ENCODE measurements at places on chromosomes 1 and 21.

DNA sequence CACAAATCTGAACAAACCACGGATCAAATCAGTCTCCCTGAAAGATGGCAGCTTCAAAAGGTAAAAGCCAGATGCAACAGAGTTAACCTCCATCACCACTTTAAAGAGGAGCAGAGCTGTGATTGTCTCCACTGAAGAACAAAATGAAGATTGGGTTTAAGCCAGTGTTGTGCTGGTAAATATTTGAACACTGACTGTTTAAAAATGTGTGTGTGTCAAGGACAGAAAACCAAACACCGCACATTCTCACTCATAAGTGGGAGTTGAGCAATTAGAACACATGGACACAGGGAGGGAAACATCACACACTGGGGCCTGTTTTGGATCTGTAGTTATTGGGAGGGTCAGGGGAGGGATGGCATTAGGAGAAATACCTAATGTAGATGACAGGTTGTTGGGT lies 83.9 kb downstream of the ST6GALNAC5 start:
- no peak for DNase-seq

GRCh38 chr1:17502326-17502778 lies 37.1 kb upstream of the ARHGEF10L start:
- peak; percentile 86 for DNase-seq

- DNase-seq: peak; percentile 96
Observed at GRCh38 chr21:36419996-36420395, 34.8 kb downstream of the CHAF1B start.

DNA sequence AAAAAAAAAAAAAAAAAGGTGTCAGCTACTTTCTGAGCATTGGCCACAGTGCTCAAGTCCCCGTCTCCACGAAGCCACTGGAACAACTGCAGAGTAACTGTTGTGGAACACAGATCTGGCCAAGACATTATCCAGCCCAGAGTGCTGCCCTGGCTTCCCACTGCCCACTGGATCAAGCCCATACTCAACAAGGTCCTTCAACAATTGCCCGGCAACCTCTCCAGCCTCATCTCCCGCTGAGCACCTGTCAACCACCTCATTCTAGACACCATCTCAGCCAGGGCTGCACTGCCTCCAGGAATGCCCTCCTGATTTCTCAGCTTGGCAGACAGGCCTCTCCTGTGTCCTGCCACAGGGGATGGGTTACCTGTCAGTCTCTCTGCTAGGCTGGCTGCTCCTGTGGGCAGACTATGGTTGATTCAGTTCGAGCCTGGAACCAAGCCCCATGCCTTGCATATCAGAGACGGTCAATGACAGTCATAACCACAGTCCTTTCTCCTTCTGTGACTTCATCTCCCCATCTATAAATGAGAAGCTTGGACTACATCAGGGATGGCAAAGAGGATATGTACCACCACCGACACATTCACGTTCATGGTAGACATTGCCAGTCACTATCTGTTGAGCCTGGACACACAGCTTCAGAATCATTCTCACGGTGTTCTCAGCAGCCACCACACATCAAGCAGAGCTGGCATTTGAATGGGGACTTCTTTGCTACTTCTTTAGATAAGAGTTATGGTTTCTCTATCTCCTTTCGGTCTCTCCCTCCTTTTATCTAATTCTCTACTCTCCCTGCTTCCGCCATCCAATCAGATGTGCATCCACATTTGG lies 76.9 kb downstream of the MRPL37 start:
- DNase-seq: no peak

DNA sequence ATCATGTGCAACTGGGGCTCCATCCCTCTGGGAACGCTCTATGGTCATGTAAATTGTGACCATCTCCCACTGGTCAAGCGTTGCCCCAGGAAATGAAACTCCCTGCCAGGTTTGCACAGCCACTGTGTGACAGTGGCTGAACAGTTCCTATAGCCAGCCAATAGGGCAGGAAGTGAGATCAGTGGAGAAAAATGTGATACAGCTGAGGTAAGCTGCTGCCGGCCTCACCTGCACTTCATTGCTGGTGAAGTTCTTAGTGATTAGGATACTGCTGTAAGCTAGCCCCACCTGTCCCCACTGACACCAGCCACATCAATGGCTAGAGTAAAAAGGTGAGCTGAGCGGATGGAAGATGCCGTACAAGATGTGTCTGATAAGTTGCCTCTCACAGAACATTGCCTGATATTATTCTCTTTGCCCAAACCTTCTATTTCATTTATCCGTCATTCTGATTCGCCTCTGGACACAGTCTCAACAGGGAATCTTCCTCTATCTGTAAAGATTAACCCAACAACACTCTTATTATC lies 38.4 kb upstream of the CDC42BPA start:
- DNase-seq: no peak

DNA sequence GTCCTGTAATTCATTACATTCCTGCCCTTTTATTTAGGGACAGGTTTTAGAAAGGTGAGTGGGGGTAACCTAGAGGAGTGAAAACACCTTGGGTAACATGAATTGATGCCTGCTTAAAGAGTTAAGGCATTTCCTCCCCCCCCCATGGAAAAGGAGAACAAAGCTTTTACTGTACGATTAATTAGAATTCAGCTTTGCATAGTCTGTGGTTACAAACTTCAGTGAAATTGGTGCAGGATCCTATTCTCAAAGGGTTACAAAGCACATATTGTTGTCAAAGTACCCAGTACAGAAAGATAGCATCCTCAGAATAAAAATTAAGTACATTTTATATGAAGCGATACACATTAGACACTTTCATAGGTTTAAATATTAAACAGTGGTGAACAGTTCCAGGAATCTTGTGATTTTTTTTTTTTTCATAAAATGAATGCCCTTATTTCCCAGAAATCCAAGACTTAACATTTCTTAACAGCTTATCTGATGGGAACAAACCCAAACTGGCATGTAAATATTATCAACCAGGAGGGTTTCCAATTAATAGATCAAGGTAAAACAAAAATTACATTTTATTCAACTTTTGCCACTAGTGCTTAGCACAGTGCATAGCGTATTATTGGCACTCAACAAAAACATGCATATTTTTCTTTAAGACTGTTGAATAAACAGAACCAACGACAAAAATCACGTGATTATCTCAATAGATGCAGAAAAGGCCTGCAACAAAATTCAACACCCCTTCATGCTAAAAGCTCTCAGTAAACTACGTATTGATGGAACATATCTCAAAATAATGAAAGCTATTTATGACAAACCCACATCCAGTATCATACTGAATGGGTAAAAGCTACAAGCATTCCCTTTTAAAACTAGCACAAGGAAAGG lies 172.7 kb downstream of the PDE4B start:
- no peak for DNase-seq

DNA sequence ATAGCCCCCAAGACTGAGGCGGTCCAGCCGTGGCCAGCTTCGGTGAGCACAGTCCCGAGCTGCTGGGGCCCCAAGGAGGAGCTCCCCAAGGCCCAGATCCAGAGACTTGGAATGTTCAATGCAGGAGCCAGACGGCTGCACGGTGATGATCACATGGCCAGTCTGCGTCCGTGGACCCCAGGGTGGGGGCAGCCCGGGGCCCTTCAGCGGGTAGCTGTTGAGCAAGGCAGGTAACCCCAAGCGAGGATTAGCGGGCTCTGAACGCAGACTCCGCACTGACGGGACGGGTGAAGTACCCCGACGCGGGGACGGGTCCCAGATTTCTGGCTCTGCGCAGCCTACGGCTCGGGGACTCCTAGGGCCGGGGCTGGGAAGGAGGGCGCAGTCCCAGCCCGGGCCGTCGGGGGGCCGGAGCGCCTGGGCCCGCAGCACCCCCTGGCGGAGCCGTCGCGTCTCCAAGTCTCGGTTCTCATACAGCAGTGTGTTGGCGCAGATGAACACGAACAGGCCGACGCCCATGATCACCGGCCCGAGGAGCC lies 2.7 kb downstream of the TMEM200B start:
- DNase-seq: peak; percentile 39

DNA sequence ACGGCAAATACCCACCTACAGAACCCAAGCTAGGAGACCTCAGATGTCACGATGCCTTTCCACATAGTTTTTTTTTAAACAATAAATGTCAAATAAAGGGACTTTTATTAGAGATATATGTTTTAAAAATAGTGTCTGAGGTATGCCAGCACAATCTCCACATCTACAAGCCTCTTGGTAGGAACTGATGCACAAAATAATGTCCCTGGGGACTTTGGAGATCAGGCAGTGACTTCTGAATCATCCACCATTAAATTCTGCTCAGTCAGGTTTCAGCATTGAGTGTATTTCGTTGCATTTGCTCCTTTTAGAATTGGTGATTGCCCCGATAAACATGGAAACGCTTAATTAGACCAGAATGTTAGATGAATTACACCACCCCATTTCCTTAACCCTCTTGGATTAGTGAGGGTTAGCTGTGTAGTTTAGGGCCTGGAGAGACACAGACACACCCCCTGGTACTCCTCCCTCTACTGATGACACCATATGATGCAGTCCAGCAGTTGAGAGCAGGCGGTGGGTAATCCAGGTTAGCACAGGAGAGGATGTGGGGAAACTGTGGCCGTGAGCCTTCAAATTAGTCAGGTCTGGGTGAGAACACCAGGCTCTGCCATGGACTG lies 33.6 kb downstream of the LGR6 start:
- no peak for DNase-seq

DNA sequence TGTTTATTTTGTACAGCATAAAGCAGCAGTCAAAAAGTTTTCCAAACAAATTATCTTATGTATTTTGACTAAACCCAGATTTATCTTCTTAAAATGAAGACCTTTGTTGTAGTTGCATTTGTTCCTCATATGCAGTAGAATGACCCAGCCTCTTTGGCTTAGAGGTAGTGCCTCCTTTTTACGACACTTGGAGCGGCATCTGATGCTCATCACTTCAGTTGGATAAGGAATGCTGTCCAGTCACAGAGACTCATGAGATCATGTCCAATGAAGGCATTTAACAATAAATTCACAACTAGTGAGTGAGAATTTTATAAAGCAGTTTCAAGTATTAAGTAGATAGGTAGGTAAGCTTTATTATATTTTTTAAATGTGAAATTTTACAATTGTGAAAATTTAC lies 35.2 kb downstream of the PTPRC start:
- DNase-seq: no peak

GRCh38 chr1:11990303-11991032 lies 10.2 kb downstream of the MFN2 start:
- DNase-seq: no peak

- no peak for DNase-seq
Observed at GRCh38 chr21:38714039-38714817, 91.5 kb upstream of the ETS2 start.

DNA sequence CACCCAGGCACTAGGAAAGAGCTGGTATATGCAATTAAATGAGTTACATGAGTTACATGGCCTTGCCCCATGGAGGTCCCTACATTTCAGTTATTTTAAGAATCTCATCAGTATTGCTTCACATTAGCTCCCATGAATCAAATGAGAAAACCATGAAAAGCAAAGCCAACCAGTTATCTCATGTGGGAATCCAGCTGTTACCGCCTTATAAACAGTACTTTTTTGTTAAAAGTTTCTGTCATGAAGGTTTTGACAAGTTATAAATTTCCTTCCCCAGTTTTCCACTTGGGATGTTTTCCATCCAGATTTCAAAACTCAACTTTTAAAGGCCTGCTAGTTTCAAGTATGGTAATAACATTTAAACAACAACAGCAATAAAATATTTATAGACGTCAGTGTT lies 544.8 kb downstream of the NUF2 start:
- DNase-seq: no peak

- peak; percentile 18 for DNase-seq
Observed at GRCh38 chr1:198333744-198334143, 176.9 kb downstream of the NEK7 start.

- no peak for DNase-seq
Observed at GRCh38 chr1:209238356-209238755, 345.2 kb upstream of the CAMK1G start.

DNA sequence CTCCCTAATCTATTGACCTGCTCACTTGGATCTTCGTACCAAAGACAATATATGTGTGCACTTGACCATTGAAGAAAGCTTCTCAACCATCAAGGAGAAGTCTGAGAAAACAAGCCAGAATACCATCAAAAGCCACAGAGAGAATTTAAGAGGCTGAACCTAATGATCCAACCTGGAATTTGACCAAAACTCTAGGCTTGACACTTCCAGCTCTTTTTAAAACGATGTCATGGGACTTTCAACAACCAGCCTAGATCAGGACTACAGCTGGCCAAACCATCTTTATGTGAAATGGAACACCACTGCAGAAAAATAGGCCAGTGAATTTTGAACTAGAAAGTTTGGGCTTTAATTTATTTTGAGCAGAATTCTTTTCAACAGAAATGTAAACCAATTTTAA lies 444.4 kb downstream of the LTN1 start:
- DNase-seq: no peak

GRCh38 chr1:6614019-6614928 lies 743 bp downstream of the PHF13 start:
- DNase-seq: peak; percentile 37

DNA sequence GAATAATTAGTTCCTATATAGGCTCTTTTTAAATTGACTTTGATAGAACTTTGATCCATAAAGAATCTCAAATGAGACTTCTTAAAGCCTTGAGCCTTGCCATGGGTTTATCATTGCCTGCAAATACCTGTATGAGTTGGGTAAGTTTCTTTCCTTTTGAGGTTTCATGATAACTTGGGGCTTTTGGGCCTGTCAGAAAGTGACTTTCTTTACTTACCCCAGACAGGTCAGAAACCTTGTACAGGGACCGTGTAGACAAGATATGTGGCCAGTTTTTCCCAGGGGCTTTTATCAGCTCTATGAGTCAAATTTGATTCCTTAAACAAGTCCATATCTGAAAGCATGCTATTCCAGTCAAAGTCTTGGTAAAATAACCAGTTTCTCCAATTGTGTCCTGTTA lies 17.3 kb downstream of the KCTD3 start:
- DNase-seq: no peak

DNA sequence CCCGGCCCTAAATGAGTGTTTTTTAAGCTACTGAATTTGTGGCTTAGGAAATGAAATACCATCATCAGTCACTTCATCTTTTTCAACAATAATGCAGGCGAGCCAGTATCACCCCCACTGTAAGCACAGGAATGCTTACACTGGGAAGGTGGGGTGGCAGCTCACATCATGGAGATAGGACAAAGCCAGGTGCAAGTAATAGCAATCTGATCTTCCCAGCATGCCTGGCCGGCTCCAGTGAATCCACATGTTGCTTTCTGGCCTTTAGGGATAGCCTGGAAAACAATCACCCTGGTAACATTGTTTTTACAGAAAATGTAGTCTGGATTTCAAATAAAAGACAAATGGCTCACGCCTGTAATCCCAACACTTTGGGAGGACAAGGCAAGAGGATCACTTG lies 140.9 kb upstream of the SOD1 start:
- no peak for DNase-seq

GRCh38 chr21:38325731-38326420 lies 69.1 kb downstream of the KCNJ15 start:
- no peak for DNase-seq

DNA sequence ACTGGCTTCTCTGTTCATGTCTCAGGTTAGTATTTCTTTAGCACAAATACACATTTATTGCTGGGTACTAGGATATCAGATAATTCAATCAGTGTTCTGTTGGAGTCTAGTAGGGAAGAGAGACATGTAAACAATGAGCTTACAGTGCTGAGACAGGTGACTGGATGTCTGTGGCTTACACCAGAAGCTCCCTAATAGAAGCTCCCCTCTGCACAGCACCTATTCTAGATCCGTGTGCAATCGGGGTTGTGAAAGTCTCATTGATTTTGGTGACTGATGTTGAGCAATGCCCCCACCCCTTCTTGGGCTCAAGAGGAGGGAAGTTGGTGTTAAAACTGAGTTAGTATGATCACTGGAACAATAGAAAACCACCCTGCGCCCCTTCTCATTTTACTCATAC lies 279.2 kb downstream of the RPS6KC1 start:
- no peak for DNase-seq

GRCh38 chr1:29789910-29790247 lies 553.6 kb downstream of the PTPRU start:
- no peak for DNase-seq

- no peak for DNase-seq
Observed at GRCh38 chr1:221397141-221397540, 344.7 kb downstream of the DUSP10 start.
